ENCODE measurements at places on chromosomes 1 and 21. TPM values are rescaled to one million over a fixed set of nuclear protein-coding genes. Genes with fewer than 3 reads are reported as not detected.
A peak's percentile ranks its signal among the peaks of the same experiment; 100 is the strongest.

The HPCAL4 gene
- 0.08 TPM for polyA plus RNA-seq

The TMEM39B gene
- 12.3 TPM for polyA plus RNA-seq

The NCSTN gene
- 83.4 TPM for polyA plus RNA-seq

- no peak for DNase-seq
Measured at GRCh38 chr1:119364640-119365039, 3.9 kb upstream of the HAO2 start.

DNA sequence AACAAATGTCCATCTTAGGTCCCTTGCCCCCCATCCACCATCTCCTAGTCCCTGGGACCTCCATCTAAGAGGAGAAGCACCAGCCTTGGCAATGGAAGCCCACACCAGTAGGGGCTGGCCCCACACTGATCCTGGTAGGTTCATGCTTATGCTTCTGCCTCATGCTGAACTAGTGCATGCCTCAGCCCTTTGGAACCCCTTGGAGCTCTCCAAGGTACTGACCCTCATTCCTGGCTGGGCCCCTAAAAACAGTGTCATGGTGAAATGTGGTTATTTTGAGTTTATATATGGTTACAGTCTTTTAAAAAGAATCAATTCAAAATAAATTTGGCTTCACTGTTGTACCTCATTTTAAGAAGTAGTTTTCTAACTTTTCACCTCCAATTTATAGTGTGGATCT lies 108.3 kb downstream of the HIVEP3 start:
- peak; percentile 82 for DNase-seq

- DNase-seq: peak; percentile 68
Measured at GRCh38 chr1:227791425-227792143, 23.9 kb upstream of the PRSS38 start.

DNA sequence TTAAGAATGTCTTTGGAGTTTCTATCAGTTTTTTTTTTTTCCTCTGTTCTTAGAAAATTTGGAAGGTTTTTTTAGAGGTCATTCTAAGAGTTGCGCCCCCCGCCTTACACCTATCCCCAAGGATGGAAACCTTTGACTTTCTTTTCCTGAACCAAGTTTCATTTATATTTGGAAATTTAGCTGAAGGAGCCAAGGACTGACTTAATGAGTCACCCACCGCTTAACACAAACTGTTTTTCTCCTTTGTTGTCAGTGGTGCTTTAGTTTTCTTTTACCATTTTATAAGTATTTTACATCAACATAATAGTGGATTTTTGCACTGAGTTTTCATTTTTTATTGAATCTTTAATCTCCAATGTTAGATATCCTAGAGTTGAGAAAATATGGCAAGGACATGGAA lies 25.3 kb downstream of the USP25 start:
- no peak for DNase-seq

DNA sequence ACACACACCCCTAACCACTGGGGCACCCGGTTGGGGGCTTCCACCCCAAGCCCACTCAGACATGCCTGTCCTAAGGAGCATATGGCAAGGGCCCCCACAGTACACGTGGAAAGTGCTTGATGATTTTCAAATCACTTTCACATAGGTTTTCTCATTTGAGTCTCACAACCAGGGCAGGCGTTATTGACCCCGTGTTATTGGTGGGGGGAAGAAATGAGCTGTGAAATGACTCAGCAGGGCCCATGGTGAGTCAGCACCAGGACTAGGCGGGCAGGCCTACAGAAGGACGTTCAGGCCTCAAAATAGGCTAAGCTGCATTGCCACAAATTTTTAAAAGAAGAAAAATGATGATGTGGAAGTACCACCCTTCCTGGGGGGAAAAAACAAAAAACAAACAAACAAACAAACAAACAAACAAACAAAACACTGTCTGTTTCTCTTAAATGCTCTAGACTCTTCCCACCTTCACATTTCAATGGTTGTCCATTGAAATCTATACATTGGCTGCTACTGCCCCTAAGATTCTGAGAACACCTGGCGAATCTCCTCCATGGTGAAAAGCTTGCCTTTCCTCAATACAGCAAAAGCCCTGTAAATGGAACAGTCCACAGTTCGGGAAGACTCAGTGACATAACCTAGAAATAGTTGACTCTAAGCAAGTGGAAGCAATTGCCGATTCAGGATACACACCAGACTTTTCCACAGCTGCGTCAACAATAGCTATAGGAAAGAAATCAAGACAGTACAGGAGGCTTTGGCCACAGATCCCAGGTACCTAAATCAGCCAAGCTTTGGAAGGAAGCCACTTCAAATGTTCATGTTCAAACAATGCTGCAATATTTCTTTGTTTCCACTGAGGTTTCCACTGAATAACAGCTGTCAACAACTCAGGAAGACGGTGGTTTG lies 234.7 kb downstream of the TOMM20 start:
- peak; percentile 46 for DNase-seq

GRCh38 chr1:174215766-174216165 lies 56.4 kb downstream of the RABGAP1L start:
- DNase-seq: no peak

GRCh38 chr1:94925561-94926125 lies 1.3 kb downstream of the CNN3 start:
- peak; percentile 98 for DNase-seq

DNA sequence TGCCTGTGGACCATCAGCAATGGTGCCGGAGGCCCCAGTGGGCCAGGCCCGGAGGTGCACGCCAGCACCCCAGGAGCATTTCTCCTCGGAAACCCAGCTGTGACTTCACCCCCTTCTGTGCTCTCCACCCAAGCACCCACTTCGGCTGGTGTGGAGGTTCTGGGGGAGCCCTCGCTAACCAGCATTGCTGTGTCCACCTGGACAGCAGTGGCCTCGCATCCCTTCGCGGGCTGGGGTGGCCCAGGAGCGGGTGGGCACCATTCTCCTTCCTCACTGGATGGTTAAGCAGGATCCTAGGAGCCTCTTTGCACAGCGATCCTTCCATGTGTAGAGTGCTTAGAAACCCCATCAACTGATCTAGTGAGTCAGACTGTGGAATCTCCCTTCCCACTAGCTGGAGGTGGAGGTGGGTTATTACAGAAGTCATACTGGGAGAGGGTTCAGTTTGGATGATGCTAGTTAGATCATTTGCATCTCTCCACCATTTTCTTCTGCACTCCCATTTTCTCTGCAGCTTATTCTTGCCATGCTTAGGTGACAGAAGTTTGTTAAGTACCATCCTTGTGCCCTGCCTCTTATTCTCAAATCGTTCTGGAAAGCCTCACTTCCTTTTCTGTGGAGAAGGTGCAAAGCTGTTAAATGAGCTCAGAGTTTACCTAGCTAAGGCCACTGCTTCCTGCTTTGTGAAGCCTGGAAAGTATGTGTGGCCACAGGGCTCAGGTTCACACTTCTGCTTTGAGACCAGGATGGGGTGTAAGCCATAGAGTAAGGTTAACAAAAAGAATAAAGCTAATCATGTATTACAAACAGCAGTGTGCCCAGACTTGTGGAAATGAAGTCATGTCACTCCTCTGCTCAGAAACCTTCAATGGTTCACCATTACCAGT lies 32.3 kb downstream of the TBX19 start:
- no peak for DNase-seq

GRCh38 chr1:216723274-216723780 lies at the start of gene ESRRG:
Gene ESRRG (minus strand): TSS chr1:216723429. CDS start chr1:216723299, 130 bp downstream.
- peak; percentile 66 for DNase-seq

DNA sequence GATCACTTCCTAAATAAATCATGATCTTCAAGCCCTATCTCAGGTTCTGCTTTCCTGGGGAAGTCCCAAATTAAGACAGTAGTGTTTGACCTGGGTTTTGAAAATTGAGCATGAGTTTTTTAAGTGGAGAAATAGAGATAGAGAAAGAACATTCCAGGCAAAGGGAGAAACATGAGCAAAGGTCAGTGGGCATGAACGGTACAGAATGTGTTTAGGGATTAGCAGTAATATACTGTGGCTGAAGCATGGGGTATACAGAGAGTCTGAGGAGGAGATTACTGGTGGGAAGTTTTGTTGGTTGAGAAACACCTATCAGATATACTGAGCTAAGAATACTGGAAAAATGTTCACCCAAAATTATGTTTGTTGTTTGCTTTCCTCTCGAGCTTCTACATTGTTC lies 15.2 kb upstream of the MYSM1 start:
- DNase-seq: no peak
